ENCODE measurements at places on chromosomes 6 and 20. TPM values are rescaled to one million over a fixed set of nuclear protein-coding genes. Genes with fewer than 3 reads are reported as not detected.

The ANGPT4 gene
- not detected for total RNA-seq

The SYCP2L gene
- total RNA-seq = not detected

The ITPR3 gene
- 41.6 TPM for total RNA-seq

The ZSCAN31 gene
- total RNA-seq = 1.6 TPM

The APMAP gene
- total RNA-seq = 45.5 TPM

- no peaks in the 10 kb centered on the region for H3K36me3 ChIP-seq
- no peak for DNase-seq
- H3K27ac ChIP-seq = no peak overlapping the region
- no peak overlapping the region for H3K4me3 ChIP-seq
- H3K27me3 ChIP-seq = peaks cover 14% of the 10 kb centered on the region
Observed at GRCh38 chr6:35181308-35181932, 32.3 kb upstream of the SCUBE3 start.

DNA sequence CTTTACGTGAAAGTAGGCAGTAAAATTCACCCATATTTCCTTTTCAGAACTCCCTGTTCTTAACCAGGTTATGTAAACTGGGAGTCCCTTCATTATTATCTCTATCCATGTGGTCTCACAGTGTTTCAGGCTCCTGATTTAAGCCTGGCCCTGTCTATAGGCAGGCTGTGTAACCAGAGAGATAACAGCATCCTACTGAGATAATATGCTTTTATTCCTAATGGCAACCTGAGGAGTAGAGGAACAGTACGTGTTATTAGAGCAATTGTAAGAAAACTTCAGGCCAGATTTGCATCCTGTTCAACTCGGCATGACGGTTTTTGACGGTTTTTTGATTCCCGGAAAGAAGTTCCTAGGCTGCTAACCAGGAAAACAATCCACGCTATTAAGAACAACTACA, 16.9 kb downstream of the FUT9 start:
- no peaks in the 10 kb centered on the region for H3K27me3 ChIP-seq
- no peaks in the 10 kb centered on the region for H3K36me3 ChIP-seq
- H3K4me1 ChIP-seq = no peaks in the 10 kb centered on the region
- H3K27ac ChIP-seq = no peak overlapping the region
- H3K4me3 ChIP-seq = no peak overlapping the region

- no peaks in the 10 kb centered on the region for H3K4me1 ChIP-seq
- H3K27ac ChIP-seq = no peak overlapping the region
- no peak for DNase-seq
- no peaks in the 10 kb centered on the region for H3K27me3 ChIP-seq
- no peak overlapping the region for H3K4me3 ChIP-seq
Observed at GRCh38 chr20:53439616-53440015, 154.0 kb downstream of the ZNF217 start.

- no peaks in the 10 kb centered on the region for H3K27me3 ChIP-seq
- no peak overlapping the region for H3K27ac ChIP-seq
Observed at GRCh38 chr20:37886851-37887297, 16.1 kb upstream of the VSTM2L start.

- H3K27me3 ChIP-seq = no peaks in the 10 kb centered on the region
- H3K27ac ChIP-seq = no peak overlapping the region
- no peak for DNase-seq
- H3K4me3 ChIP-seq = no peak overlapping the region
- no peaks in the 10 kb centered on the region for H3K4me1 ChIP-seq
Observed at GRCh38 chr6:53906842-53907241, 112.0 kb downstream of the LRRC1 start.

- H3K36me3 ChIP-seq = no peaks in the 10 kb centered on the region
- DNase-seq = no peak
- H3K4me1 ChIP-seq = no peaks in the 10 kb centered on the region
- H3K27me3 ChIP-seq = no peaks in the 10 kb centered on the region
Observed at GRCh38 chr6:5128351-5128750, 43.2 kb downstream of the PPP1R3G start.

DNA sequence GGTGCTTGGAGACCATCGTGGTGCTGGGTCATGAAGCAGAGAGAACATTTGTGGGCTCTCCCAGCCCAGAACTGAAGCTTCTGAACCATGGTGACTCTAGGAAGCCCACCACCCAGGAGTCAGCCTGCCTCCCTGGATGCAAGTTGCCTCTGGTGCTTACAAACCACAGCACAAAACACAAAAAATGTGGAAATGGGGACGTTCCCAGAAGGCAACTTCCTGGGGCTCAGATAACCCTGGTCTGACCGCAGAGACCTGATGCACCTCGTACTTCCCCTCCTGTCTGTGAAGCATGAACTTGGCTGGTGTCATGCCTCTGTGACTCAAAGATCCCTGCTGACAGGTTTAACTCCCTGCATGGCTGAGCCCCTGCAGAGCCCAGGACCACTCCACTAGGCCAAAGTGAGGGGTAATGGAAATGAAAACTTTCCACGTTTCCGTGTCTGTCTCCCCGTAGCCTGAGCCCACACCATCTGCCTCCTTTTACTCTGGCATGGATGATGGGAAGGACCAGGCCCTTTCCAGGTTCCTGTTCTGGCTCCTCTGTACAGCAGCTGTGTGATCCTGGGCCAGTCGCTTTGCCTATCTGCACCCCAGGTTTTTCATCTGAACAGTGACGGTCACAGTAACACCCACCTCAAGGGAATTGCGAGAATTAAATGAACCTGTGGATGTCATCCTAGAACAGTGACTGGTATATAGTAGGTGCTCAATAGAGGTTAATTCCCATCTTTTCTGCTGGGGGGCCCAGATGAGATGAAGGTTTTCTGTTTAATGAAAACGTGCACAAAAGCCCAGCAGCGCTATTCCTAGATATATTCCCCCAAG, 57.7 kb downstream of the PPP1R16B start:
- H3K4me1 ChIP-seq = peaks cover 66% of the 10 kb centered on the region
- H3K27me3 ChIP-seq = no peaks in the 10 kb centered on the region
- peaks cover 22% of the 10 kb centered on the region for H3K36me3 ChIP-seq
- peak overlapping the region; percentile 89 for H3K27ac ChIP-seq
- H3K4me3 ChIP-seq = peak overlapping the region; percentile 35

- H3K4me3 ChIP-seq = no peak overlapping the region
- H3K4me1 ChIP-seq = no peaks in the 10 kb centered on the region
- no peak overlapping the region for H3K27ac ChIP-seq
Observed at GRCh38 chr6:129111853-129112252, 228.9 kb downstream of the LAMA2 start.
